ENCODE measurements at places on chromosomes 2 and 18.

- DNase-seq = no peak
Measured at GRCh38 chr18:33761363-33761762, 183.3 kb downstream of the ASXL3 start.

DNA sequence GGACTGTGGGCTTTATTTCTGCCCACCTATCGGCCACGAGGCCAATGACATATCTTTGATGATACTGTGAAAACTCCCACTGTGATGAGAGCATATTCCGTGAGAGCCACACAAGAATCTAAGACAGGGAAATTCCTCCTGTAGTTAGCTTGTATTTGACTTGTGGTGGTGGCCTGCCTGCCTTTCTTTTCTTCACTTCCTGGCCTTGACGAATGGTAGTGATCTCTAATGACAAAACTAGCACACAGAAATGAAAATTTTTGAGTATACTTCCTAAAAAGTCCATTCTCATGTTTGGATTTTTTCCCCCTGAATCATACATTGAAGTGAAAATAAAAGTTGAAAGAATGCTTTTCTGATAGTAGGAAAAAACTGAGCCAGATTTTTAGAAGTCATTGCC is 94.4 kb downstream of the MGAT5 start:
- DNase-seq = no peak

GRCh38 chr2:42998721-42999120 is 206.3 kb upstream of the HAAO start:
- DNase-seq = no peak

GRCh38 chr2:69601179-69601612 is 42.3 kb downstream of the AAK1 start:
- no peak for DNase-seq

DNA sequence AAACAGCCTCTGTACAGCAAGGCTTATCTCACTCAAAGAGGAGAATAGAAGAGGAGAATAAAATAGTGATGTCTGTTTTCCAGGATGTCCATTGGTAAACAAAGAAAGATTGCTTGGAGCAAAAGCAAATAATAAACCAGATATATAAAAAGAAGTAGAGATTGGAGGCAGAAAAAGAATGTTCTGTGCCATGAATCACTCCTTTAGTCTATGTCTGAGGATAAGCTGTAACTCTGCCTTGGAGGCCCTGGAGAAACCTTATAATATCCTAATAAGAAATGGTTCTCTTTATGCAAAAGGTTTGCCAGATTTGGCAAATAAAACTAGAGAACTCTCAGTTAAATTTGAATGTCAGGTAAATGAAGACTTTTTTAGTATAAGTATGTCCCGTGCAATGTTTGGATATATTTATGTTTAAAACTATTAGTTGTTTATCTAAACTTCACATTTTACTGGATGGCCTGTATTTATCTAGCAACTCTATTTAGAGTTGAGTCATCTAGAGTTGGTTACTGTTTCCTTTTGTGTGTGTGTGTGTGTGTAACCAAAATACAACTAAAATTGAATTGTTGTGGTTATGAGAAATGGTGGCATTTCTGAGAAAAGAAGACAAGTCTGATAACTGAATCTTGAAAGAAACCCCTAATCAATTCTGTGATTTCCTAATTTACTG is 510.3 kb upstream of the SETBP1 start:
- DNase-seq = no peak

DNA sequence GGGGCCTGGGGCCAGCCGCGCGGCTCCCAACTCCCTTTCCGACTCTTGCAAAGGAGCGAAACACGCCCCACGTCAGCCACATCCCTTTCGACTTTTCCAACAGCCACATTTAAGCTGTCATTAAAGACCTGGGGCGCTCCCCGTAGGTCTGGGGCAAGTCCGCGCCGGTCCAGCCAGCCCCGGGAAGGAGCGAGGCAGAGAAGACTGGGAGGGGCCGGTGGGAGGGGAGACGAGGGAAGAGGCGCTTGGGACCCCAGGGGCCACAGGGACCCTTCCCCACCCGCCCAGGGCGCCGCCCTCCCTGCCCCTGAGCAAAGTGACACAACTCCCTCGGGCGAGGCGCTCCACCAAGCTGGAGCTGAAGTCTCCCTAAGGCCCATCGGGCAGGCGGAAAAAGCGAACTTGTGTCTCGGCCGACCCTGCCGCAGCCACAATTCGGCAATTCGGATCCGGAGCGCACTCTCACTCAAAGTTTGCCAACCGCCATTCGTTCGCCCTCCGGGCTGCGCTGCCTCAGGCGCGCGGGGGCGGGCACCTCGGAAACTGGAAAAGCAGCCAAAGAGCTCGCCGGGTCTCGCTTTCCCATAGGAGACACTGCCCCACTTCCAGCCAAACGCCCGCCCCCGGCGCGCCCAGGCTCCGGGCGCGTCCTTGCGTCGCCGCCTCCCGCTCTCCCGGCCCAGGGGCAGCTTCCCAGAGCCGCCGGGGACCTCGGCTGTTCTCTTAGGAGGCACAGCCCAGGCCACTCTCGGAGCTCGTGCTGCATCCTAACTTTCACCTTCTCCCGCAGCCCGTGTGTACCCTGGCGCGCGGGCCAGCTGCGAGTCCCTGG is 1.1 kb upstream of the KCTD1 start:
- DNase-seq = no peak

Data from stimulated activated CD8-positive, alpha-beta memory T cell treated with anti-CD3 and anti-CD28 coated beads, Interleukin-7, amount 100 ng/mL, for 1 hour (primary cell).